ENCODE measurements at places on chromosomes 6 and 20.

- no peak for DNase-seq
Observed at GRCh38 chr6:134446896-134447295, 129.0 kb upstream of the SGK1 start.

- no peak for DNase-seq
Observed at GRCh38 chr20:63734946-63735858, 1.3 kb upstream of the LIME1 start.

- no peak for DNase-seq
Observed at GRCh38 chr20:57323034-57323433, 6.6 kb upstream of the SPO11 start.

- DNase-seq, result no peak
Observed at GRCh38 chr6:80502871-80503270, 396.4 kb downstream of the BCKDHB start.

DNA sequence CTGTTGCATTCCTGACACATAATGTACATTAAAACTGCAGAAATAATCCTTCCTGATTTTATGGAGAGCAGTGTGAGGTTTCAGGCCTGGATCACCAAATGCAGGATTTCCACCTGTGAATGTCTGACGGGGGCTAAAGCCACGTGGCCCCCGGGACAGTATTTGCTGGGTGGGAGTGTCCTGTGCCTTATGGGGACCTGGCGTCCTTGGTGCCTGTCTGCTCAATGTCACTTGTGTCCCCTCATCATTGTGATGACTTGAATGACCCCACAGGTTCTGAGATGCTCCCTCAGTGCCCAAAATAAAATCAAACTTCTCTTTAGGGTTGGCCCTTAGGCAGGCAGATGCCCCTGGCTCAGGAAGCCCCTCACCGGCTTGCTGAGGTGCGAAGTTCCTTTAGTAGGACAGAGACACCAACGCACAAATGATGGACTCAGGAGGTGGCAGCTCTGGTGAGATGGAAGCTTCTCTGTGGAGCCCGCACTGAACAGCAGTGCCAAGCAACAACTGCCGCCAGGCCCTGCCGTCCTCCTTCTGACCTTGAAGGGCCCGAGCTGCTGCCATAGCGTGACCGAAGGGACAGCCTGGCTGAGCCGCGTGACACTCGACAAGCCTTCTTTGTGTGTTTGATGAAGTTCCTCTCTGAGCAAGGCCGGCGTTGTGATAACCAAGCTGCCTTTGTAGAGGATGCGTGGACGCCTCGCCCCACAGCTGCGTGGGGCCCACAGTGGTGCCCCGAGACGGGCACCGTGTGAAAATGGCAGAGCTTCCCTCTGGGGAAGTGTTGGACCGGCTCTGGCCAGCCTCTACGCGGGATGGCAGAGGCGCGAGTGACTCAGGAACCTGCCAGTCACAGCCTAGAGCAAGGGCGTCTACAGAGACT lies 30.9 kb downstream of the FRMD1 start:
- DNase-seq, result no peak

- no peak for DNase-seq
Observed at GRCh38 chr6:35008858-35009257, 119.8 kb downstream of the ANKS1A start.

DNA sequence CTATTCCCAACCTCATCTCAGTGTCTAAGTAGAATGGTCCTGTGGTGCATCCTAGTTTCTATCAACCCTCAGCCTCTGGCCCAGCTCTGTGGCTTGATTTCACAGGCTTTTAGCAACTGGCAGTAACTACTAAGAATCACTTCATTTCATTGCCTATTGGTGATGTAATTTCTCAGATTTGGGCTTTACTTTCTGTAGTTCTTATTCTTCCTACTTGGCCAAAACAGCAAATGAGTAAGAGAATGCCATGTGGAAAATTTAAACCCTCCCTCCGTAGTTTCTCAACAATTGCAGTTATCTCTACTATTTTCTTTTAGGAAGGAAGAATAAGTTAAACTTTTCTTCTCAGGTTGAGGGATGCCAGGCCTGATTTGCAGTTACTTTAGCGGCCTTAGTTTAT lies 387.3 kb downstream of the CDKAL1 start:
- DNase-seq, result no peak

DNA sequence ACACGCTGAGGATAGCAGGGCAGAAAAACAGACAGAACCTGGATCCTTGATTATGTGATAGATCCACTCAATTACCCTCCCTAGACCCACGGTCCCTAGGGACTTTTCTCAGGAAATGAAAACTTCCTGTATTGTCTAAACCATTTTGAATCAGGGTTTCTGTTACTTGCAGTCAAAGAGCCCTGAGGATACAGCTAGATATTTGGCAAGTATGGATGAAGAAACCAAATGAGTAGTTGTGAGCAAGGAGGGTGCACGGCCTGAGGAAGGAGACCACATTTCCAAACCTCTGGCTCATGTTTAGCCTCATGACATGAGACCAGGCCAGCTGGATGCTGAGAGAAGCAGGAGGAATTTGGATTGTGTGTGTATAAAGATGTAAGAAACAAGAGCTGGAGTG lies 91.6 kb downstream of the MRPL14 start:
- no peak for DNase-seq

DNA sequence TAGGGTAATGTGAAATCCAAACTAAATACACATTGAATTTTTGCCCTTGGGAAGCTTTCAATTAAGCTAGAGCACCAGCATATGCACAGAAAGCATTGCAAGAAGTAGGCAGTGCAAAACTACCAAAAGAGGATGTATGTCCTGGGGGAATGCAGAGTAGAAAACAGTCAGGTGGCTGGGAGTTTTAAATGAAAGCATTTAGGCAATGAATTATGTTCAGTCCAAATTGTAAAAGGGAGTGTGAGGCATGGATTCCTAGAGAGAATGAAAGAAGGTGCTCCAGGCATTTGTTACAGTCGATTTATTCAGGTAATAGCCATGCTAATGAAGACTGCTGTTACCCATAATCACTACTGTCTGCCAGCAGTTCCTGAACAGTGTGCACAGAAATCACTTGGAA lies 604.1 kb upstream of the POU3F2 start:
- no peak for DNase-seq

DNA sequence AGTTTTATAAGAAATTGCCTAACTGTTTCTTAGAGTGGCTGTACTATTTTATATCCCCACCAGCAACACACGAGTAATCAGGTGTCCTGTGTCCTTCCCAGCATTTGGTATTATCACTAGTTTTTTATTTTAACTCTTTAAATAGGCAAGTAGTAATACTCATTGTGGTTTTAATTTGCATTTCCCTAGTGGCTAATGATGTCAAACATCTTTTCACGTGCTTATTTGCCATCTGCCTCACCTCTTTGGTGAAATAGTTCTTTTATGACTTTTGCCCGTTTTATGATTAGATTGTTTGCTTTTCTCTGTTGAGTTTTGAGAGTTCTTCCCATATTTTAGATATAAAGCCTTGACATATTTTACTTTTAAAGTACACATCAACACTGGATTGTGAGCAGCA lies 57.8 kb downstream of the GCLC start:
- no peak for DNase-seq

DNA sequence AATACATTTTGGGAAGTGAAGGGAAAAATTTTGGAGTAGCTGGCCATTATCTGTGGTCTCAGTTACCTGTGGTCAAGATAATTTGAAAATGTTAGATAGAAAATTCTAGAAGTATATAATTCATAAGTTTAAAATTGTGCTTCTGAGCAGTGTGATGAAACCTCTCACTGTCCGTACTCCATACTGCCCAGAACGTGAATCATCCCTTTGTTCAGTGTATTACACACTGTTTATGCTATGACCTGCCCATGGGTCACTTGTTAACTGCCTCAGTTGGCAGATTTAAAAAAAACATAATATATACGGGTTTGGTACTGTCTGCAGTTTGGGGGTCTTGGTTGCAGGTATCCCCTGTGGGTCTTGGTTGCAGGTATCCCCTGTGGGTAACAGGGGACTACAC lies 4.1 kb upstream of the CALHM5 start:
- no peak for DNase-seq

DNA sequence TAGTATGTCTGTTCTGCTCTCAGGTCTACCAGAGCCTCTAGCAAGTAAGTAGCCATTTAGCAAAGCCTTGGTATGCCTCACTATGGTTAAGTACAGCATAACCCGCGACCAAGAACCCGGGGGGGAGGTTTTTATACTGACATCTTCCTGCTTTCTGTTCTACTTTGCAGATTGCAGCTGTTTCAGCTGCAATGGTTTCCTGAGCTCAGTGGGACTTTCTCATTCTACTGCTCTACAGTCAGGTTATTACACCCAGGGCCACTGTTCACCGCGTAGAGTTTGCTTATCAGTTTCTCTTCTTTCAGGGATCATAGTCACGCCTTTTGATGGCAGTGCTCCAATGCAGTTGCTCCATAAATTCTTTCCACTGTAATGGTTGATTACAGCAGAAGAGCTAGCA lies 631.3 kb downstream of the TFAP2A start:
- no peak for DNase-seq

DNA sequence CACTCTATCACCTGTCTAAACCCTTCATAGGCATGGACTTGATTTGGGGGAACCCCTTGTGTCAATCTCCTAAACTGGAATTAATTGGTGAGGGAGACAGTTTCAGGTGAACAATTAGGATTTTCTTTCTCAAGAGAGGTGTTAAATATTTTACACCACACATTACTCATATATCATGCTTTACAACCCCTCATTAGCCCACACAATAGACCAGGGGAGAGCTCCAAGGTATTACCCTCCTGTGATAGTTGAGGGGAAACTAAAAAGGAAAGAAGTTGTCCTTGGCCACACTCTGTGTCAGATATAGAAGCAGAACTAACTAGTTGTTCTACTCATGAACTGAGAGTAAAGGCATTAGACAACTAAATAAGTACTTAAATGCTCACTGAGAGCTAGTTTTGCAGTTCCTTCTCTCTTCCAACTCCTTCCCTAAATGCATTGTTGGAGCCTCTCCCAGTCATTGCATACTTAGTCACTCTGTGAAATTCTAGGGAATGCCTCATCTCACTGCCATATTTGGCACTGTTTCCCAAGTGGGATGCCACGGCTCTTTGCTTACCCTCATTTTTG lies 183.7 kb upstream of the CEP162 start:
- no peak for DNase-seq

GRCh38 chr6:18091382-18091781 lies 31.1 kb downstream of the NHLRC1 start:
- DNase-seq, result no peak

- DNase-seq, result no peak
Observed at GRCh38 chr6:167565388-167565787, 240.5 kb downstream of the TTLL2 start.

GRCh38 chr6:16047435-16047990 lies 81.4 kb upstream of the MYLIP start:
- no peak for DNase-seq

GRCh38 chr6:143112837-143113236 lies 52.1 kb downstream of the AIG1 start:
- no peak for DNase-seq

DNA sequence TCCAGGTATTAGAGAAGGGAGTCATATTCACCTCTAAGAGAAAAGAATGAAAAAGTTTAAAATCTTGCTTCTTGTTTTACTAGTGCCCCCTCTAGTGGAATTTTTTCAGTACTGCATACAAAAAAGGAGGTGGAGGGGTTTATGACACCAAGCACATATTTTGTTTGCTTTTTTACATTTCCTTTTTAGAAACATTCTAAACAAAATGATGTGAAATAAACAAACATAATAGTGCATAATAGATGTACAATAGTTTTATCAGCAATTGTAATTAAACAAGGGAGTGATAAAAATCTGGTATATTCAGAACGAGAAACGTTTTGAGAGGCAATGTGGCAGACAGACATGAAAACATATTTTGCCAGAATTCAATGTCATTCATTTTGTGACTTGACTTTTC lies 111.0 kb upstream of the TFAP2D start:
- DNase-seq, result no peak

DNA sequence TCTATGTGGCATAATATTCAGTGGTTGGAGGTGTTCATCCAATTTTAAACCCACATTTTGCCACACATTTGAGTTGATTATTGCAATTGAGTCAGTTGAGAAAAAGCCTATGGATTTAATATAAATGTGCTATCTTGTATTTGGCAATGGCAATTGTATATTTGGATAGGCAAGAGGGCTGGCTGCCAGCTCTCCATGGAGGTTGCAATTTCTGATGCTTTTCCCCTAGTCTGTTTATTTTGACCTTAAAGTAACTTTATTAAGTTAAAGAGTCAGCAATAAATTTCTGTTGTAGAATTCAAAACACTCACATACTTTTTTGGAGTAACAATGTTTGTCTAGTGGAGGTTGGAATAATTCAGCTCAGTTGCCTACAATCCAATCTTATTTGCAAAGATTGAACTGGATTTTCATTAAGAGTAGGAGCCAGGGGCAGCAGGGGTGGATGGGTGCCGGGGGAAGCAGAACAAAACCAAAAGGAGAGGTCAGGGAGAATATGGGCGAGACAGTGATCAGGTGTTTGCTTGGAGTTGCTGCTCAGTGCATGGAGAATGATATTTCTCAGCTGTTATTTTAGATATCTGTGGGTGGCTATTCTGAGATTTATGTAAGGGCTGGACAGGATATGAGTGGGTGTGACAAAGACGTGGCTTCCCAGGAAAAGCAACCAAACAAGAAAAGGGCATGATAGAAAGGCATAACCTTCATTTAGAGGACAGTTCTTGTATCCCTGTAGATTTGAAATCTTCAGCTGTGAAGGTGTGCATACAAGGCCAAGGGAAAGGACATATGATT lies 163.0 kb downstream of the HDGFL1 start:
- no peak for DNase-seq

DNA sequence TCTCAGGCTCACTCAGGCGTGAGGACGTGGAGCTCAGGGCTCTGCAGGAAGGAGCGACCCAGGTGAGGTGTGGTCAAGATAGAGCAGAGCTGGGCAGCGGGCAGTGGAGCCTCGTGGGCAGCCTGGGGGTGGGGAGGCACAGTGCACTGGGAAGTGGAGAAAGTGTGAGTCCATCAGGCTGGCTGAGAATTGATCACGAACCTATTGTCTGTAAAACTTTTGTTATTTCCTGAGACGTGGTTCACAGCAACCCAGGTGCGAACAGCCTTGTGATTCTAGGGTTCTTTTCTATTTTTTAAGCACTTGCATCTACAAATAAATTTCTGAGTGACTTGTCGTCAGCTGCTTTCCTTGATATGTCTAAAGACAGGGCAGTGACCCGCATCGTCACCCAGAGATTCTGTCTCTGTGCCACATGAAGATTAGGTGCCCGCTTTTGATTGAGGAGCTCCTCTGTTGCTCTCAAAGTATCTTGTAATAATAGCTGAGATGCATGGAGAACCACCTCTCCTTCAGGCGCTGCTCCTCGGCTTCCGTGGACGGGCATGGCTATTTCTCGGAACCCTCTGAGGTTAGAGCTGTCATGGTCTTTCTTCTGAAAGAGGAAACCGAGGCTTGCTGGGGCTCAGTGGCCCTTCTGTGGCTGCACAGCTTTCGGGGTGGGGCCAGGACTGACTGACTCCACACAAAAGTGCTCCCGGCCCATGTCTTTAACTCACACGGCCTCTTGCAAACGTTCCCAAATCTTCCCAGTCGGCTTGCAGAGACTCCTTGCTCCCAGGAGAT lies 662 bp upstream of the CCR6 start:
- DNase-seq, result no peak

Data from DND-41 (cell line).